ENCODE measurements at places on chromosomes 13 and 19.

DNA sequence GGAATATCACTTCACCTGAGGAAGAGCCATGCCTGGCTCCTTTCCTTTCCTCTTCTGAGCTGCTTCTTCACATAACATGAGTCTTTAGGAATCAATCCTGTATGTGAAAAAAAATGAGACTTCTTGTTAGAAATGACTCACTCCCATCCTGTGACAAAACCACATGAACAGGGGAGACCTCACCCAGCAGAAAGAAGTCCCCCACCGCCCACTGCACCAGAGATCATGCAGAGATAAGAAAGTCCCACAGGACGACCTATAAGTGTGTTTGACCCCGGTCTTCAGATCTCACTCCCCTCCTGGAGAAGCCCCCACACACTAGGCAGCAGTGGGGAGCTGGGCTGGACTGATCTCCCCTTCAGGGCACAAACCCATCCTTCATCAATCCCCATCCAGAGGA is 7.8 kb downstream of the ZNF600 start:
- DNase-seq: no peak

- DNase-seq: no peak
These were observed 527 bp upstream of the EMC10 start for GRCh38 chr19:50475736-50476223.

DNA sequence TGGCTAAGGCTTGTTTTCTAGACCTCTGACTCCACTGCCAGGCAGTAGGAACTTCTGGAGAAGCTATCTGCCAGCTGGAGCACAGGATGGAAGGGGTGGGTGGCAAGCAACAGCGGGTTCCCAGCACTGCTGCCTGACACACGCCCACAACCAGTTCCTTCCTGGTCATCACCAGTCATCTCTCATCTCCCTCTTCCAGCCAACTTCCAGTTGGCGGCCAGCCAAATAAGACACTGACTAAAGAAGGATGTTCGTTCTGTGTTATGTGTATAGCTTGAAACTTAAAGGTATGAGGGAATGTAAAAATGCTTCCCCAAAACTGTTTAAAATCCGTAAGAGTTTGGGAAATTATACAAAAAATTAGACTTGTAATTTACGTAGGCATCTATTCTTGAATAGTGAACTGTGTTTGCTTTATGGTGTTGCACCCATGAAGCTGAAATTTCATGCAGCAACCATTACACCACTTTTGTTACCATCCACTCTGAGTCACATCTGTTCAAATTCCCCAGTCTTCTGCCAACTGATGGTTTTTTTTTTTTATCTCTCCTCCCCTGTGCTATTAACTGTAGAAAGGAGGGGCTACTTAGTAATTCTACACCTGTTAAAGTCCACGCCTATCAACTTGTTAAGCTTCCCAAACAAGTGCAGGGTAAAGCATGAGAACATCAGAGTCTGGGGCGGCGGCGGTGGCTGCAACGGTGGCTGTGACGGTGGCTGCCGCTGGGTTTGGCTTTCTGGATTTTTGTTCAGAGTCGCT is 86.2 kb upstream of the FRY start:
- peak; percentile 36 for DNase-seq

DNA sequence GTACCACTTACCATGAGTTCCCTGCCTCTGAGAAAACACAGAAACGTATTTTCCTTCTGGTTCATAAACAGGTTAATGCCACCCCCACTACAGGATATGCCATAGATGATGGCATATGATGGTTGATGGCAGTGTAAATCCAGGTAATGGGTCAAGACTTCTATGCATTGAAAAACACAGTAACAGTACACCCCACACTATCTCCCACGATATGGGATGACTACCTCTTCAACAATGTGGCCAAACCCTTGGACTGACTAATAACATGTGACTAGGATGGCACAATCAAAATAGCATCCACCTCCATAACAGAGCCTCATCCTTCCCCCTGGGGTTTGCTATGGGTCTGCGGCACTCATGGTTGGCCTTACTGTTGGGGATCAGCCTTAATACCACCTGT is 22.0 kb downstream of the ZNF235 start:
- DNase-seq: no peak

GRCh38 chr19:14758816-14759215 is 19.5 kb downstream of the ADGRE2 start:
- peak; percentile 61 for DNase-seq

- DNase-seq: no peak
These were observed 81.7 kb downstream of the RAP2A start for GRCh38 chr13:97515643-97516042.

- no peak for DNase-seq
These were observed 3.7 kb upstream of the MKNK2 start for GRCh38 chr19:2054763-2055162.

GRCh38 chr13:29336356-29336755 is 259.1 kb downstream of the SLC7A1 start:
- DNase-seq: no peak

GRCh38 chr13:84445776-84446175 is 563.5 kb upstream of the SLITRK1 start:
- no peak for DNase-seq
